ENCODE measurements at places on chromosomes 16 and 17. TPM values are rescaled to one million over a fixed set of nuclear protein-coding genes. Genes with fewer than 3 reads are reported as not detected.

DNA sequence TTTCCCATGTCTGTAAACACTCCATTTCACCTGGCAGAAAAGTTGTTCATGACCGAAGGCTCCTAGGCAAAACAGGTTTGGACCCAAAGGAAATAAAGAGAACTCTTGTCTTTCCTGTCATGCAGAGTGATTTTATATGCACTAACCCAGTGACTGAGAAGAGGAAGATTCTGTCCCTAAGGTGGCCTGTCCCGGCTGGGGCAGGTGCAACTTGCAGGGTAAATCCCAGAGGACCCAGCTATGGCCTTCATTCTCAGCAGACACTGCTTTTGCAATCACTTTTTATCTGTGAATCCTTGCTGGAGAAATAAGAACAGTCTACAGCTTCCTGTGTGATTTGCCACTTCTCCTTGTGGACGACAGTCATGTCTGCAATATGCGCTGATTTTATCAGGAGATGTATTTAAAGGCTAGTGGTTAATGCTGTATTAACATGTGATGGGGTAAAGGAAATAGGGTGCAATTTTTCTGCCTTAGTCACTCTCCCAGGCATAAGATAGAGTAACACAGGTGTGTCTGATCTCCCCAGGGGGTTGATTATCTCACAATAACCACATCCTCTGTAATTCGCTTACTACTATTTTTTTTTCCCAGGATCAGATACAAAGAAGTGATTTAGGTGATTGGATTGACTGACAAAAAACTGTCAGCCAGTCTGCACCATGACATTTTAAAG, 696.8 kb upstream of the SOX9 start:
- no peaks in the 10 kb centered on the region for H3K36me3 ChIP-seq
- no peaks in the 10 kb centered on the region for H3K4me1 ChIP-seq
- no peak overlapping the region for H3K27ac ChIP-seq
- no peak for DNase-seq
- H3K4me3 ChIP-seq: no peak overlapping the region
- no peaks in the 10 kb centered on the region for H3K27me3 ChIP-seq

Gene ADORA2B
- total RNA-seq: 7.1 TPM

Gene KRT33B
- not detected for total RNA-seq

- no peak overlapping the region for H3K4me3 ChIP-seq
- no peaks in the 10 kb centered on the region for H3K27me3 ChIP-seq
- no peaks in the 10 kb centered on the region for H3K36me3 ChIP-seq
- no peak for DNase-seq
These were observed 25.1 kb upstream of the RMI2 start for GRCh38 chr16:11320170-11320569.

- no peaks in the 10 kb centered on the region for H3K36me3 ChIP-seq
- no peaks in the 10 kb centered on the region for H3K4me1 ChIP-seq
- peaks cover 3% of the 10 kb centered on the region for H3K27me3 ChIP-seq
- DNase-seq: no peak
- no peak overlapping the region for H3K4me3 ChIP-seq
- H3K27ac ChIP-seq: no peak overlapping the region
These were observed 10.9 kb downstream of the SLC13A2 start for GRCh38 chr17:28484296-28484695.

DNA sequence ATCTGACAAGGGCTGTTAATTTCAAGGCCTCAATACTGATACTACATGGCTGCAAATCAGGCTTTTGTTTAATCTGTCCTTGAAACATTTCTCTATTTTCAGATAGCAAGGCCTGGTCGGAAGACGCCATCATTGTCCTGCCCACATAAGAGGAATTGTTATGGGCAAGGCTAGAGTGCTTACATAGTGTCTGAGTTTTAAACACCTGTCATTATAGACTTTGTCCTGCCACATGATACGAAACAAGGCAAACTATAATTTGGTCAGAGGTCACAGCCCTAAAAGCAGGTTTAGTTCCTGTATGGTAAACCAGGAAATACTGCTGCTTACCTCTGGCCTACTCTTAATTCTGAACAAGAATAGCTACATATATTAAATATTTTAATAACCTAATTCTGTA, 104.4 kb downstream of the SSH2 start:
- no peak for DNase-seq
- H3K36me3 ChIP-seq: no peaks in the 10 kb centered on the region
- peaks cover 23% of the 10 kb centered on the region for H3K4me1 ChIP-seq
- no peaks in the 10 kb centered on the region for H3K27me3 ChIP-seq

- DNase-seq: no peak
- H3K4me3 ChIP-seq: no peak overlapping the region
- no peaks in the 10 kb centered on the region for H3K36me3 ChIP-seq
- no peaks in the 10 kb centered on the region for H3K27me3 ChIP-seq
These were observed 269.8 kb downstream of the RBFOX1 start for GRCh38 chr16:7602291-7602950.

- H3K4me3 ChIP-seq: peak overlapping the region; percentile 88
- H3K27ac ChIP-seq: peak overlapping the region; percentile 82
- no peak for DNase-seq
- H3K4me1 ChIP-seq: peaks cover 23% of the 10 kb centered on the region
- no peaks in the 10 kb centered on the region for H3K27me3 ChIP-seq
- H3K36me3 ChIP-seq: peaks cover 18% of the 10 kb centered on the region
These were observed 492 bp downstream of the SLC25A39 start for GRCh38 chr17:44324092-44324570.

- no peaks in the 10 kb centered on the region for H3K4me1 ChIP-seq
- H3K4me3 ChIP-seq: no peak overlapping the region
- DNase-seq: no peak
- no peaks in the 10 kb centered on the region for H3K27me3 ChIP-seq
- no peaks in the 10 kb centered on the region for H3K36me3 ChIP-seq
These were observed 137.1 kb upstream of the ELAC2 start for GRCh38 chr17:13154930-13155329.

DNA sequence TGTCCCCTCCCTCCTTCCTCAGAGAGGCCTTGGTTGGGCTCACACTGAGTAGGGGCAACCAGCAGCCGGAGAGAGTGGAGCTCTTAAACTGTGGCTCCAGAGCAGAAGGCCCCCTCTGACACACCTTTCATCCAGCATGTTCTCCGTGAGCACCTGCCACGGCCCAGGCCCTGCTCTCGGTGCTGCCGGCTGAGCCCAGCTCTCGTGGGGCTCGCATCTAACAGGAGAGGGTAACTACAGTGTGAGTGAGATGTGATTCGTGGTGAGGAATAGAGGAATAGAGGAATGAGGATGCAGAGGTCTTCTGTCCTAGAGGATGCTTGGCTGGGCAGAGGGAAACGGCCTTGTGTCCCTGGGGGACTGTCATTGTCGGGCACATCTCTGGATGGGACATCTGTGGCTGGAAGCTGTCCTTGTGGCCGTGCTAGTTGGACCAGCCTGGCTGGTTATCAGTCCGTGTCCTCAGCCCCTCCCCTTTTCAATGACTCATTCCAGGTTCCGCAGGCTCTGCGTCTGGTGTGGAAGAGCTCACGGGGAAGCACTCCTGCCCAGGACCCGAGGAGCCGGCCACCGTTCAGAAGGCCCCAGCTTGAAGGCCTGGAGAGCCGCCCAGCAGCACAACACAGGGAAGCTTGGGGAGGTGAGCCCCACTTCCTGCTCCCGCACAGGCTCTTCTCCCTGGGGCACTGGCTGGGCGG, 11.9 kb upstream of the DNASE1 start:
- peaks cover 13% of the 10 kb centered on the region for H3K4me1 ChIP-seq
- H3K4me3 ChIP-seq: no peak overlapping the region
- peaks cover 8% of the 10 kb centered on the region for H3K36me3 ChIP-seq
- DNase-seq: no peak
- no peak overlapping the region for H3K27ac ChIP-seq

Gene GFAP
- total RNA-seq: not detected

Gene PPL
- total RNA-seq: not detected

Gene SKA2
- total RNA-seq: 68.9 TPM

- H3K27ac ChIP-seq: no peak overlapping the region
- no peak overlapping the region for H3K4me3 ChIP-seq
- peaks cover 13% of the 10 kb centered on the region for H3K36me3 ChIP-seq
- H3K27me3 ChIP-seq: no peaks in the 10 kb centered on the region
These were observed 24.4 kb upstream of the ABAT start for GRCh38 chr16:8649829-8650554.

Gene SHBG
- not detected for total RNA-seq

DNA sequence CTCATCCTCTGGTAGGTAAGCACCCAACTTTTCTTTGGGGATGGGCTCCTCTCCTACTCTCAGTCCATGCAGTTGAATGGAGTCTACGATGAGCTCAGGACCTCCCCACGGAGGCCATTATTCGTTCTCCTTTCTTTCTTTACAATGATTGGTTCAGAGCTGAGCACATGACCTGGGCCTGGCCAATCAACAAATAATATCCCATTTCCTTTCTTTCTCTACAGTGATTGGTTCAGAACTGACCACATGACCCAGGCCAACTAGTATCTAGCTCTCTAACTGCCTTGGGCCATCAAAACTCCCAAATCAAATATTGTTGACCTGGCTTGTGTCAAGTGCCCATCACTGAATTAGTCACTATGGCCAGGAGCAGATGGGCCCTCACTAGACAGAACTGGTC, 129.2 kb downstream of the USP31 start:
- H3K36me3 ChIP-seq: no peaks in the 10 kb centered on the region
- no peaks in the 10 kb centered on the region for H3K4me1 ChIP-seq
- H3K27ac ChIP-seq: no peak overlapping the region

DNA sequence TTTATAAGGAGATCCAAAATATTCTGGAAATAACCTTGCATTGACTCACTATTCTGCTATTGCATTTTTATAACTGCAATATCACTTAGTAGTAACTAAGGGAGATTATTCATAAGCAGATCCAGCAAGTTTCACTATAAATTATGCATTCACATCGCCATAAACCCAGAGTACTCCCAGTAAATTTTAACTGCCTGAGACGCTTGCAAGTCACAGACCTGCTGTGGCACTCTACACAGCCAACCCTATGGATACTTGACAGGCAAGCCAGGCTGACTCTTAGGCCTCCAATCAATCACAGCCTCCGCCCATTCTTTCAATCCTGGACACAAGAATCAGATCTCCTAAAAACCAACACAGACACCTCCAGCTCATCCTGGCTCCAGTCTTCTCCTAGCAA, 28.2 kb downstream of the USP31 start:
- no peaks in the 10 kb centered on the region for H3K27me3 ChIP-seq
- DNase-seq: no peak
- H3K4me1 ChIP-seq: peaks cover 13% of the 10 kb centered on the region
- no peak overlapping the region for H3K4me3 ChIP-seq
- no peak overlapping the region for H3K27ac ChIP-seq
- H3K36me3 ChIP-seq: no peaks in the 10 kb centered on the region

DNA sequence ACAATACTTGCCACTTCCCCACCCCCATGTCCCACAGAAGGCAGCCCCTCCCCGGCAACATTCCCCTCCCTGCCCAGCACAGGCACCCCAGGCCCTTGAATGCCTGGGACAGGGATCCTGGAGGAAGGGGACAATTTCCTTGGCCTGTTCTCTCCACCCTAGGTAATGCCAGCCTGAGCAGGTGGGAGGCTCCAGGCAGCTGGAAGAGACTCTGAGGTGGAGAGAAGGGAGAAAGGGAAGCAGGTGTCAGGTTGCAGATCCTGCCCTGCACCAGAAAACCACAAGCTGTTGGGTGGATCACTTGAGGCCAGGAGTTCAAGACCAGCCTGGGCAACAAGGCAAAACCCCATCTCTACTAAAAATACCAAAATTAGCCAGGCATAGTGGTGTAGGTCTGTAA, 8.9 kb downstream of the MPP2 start:
- DNase-seq: no peak
- H3K27me3 ChIP-seq: peaks cover 8% of the 10 kb centered on the region
- H3K36me3 ChIP-seq: no peaks in the 10 kb centered on the region
- H3K4me1 ChIP-seq: peaks cover 8% of the 10 kb centered on the region
- H3K27ac ChIP-seq: no peak overlapping the region

Gene FOXJ1
- total RNA-seq: 7.5 TPM

DNA sequence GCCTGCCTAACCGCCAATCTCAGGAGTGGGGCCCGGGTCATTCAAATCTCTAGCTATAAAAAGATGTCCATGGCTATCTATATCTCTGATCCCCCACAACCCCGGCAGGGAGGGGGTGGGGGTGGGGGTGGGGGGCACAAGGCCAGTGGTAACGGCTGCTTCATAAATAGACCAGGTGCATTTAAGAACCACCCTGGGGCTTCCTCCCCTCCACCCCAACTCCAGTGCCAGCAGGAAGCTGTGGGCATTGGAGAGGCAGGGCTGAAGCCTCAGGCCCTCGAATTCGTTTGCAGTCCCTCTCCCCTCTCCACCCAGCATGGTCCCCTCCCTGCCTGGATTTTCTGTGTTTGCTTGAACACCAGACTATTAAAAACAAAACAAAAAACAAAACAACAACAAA, 56.0 kb downstream of the RAP1GAP2 start:
- H3K27ac ChIP-seq: no peak overlapping the region
- H3K36me3 ChIP-seq: no peaks in the 10 kb centered on the region
- peaks cover 23% of the 10 kb centered on the region for H3K4me1 ChIP-seq
- no peak for DNase-seq

- peak; percentile 66 for DNase-seq
- H3K4me1 ChIP-seq: peaks cover 19% of the 10 kb centered on the region
- no peaks in the 10 kb centered on the region for H3K27me3 ChIP-seq
- peak overlapping the region; percentile 84 for H3K4me3 ChIP-seq
- H3K27ac ChIP-seq: peak overlapping the region; percentile 94
These were observed 9.8 kb downstream of the SLC38A10 start for GRCh38 chr17:81285179-81285878.

DNA sequence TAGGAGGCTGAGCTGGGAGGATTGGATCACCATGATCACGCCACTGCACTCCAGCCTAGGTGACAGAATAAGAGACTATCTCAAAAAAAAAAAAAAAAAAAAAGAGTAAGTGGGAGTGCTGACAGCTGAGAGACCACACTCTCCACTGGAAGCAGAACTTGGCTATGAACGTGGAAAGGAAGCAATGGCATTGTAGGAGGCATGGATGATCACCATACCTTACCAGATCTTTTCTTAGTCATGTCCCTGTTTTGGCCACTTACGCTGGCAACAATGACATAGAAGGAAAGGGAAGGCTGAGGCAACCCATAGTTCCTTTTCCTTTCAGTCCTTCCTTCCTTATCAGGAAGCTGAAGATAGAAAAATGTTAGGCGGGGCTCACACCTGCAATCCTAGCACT, 3.7 kb upstream of the ATP1B2 start:
- no peak overlapping the region for H3K4me3 ChIP-seq
- H3K27ac ChIP-seq: no peak overlapping the region
- H3K36me3 ChIP-seq: no peaks in the 10 kb centered on the region
- H3K4me1 ChIP-seq: peaks cover 17% of the 10 kb centered on the region
- peaks cover 26% of the 10 kb centered on the region for H3K27me3 ChIP-seq

GRCh38 chr16:66427036-66427860, at the start of gene BEAN1:
BEAN1 (plus strand) TSS chr16:66427295; CDS start chr16:66437677, 10,382 bp downstream.
- no peaks in the 10 kb centered on the region for H3K36me3 ChIP-seq
- H3K27me3 ChIP-seq: peaks cover 72% of the 10 kb centered on the region
- no peak within 1 kb of the TSS for H3K4me3 ChIP-seq
- DNase-seq: peak; percentile 10

Gene CDH11
- total RNA-seq: not detected

- no peak overlapping the region for H3K4me3 ChIP-seq
- no peak for DNase-seq
- no peaks in the 10 kb centered on the region for H3K36me3 ChIP-seq
- no peak overlapping the region for H3K27ac ChIP-seq
- H3K27me3 ChIP-seq: peaks cover 8% of the 10 kb centered on the region
These were observed 5.6 kb upstream of the ZFHX3 start for GRCh38 chr16:73053364-73054124.

- no peak overlapping the region for H3K4me3 ChIP-seq
- peaks cover 8% of the 10 kb centered on the region for H3K4me1 ChIP-seq
- no peak for DNase-seq
- no peak overlapping the region for H3K27ac ChIP-seq
- no peaks in the 10 kb centered on the region for H3K27me3 ChIP-seq
- H3K36me3 ChIP-seq: peaks cover 8% of the 10 kb centered on the region
These were observed 6.6 kb upstream of the PIK3R6 start for GRCh38 chr17:8873801-8874715.

GRCh38 chr16:75323198-75323597, 71.8 kb upstream of the BCAR1 start:
- H3K36me3 ChIP-seq: peaks cover 17% of the 10 kb centered on the region
- H3K27ac ChIP-seq: no peak overlapping the region
- no peak overlapping the region for H3K4me3 ChIP-seq
- no peaks in the 10 kb centered on the region for H3K27me3 ChIP-seq
- H3K4me1 ChIP-seq: peaks cover 34% of the 10 kb centered on the region
